ENCODE measurements at places on chromosomes 1 and 21.

DNA sequence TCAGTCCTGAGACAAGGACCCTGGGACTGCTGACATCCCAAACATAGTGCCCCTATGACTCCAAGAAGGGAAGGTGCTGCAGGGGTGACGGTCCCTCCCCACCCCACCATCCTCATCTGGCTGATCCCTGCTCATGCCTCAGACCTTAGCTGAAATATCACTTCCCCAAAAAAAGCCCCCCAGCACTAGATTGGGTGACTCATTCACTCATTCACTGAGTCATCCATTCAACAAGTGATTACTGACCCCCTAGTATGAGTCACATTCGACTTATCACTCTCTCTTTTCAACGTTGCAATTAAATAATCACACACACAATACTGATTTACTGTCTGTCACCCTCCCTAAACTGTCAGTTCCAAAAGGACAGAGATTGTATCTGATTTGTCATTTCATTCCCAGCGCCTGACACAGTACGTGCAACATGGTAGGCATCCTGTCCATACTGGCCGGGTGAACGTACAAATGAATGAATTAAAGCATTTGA is 48.6 kb downstream of the HIVEP3 start:
- DNase-seq = no peak

GRCh38 chr21:40936771-40937261 is 89.9 kb upstream of the DSCAM start:
- DNase-seq = no peak

DNA sequence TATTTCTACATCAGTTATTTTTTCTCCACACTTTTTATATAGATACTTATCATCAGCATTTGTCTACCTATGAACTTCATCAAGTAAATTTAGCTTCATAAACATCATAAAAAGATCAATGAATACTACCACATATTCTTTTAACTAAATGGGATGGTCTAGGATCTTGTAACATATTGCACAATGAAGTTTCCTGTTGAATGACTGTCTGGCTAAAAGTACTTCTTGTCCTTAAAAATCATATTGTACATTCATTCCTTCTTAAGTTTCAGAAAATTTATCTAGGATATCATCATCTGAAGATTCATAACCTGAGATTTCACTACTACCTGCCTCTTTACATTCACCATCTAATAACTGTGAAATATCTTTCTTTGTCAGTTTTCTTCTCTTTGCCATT is 69.0 kb downstream of the MAGI3 start:
- no peak for DNase-seq

DNA sequence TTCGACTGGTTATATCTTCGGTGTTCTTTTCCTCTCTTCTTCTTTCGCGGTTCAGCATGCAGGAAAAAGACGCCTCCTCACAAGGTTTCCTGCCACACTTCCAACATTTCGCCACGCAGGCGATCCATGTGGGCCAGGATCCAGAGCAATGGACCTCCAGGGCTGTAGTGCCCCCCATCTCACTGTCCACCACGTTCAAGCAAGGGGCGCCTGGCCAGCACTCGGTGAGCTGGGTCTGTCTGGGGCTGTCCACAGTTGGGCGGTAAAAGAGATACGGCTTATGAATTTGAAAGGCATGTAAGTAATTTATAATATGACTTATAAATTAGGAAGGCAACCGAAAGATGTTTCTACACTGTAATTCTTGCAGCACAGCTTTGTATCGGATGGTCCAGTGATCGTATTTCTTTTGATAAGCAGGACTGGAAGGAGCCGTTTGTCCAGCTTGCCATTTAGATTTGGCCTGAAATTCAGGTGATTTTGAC is 334 bp downstream of the CTH start:
- no peak for DNase-seq

GRCh38 chr1:4433075-4433474 is 221.3 kb upstream of the AJAP1 start:
- DNase-seq = no peak

DNA sequence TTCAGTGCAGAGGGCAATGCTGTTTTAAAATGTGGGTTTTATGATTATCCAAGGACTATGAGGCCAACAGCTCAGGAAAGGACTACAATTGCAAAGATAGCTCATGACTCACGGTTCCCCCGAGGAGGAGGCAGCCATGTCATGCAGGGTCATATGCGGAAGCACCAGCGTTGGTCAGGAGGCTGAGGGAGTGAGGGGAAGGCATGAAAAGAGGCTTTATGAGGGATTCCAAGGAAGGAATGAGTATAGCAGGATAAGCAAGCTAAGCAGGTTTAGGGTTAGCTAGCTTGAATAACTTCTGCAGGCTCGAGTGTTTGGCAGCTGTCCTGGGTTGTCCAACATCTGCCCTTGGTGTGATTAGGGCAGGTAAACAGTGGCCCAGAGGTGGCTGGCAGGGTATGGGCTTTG is 495.1 kb downstream of the SETD4 start:
- no peak for DNase-seq

DNA sequence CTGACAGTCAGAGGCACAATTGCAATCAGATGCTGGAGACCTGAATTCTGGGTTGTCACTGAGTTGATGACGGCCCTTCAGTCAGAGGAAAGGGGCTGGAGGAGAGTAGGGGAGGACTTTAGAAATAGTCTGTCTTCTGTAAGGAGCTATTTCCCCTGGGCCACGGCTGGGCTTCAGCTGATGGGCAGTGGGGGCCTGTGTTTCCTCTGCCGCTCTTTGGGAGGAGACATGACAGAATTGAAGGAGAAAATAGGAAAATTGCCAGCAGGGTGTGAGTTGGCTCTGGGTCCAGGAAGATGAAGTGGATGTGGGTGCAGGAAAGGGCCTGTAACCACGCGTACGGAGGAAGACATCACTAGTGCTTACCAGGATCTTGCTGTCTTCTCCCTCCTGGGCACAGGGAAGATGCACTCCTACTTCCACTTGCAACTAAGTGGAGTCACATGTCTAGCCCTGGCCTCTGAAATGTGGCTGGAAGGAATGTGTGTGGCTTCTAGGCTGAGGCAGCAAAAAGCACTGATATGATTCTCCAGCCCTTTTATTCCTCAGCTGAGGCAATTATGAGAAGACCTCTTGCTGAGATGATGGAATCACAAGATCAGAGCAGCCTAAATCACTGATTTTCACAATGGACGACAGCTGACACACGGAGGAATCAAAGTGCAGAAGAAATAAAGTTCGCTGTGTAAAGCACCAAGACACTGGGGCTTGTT is 250.0 kb downstream of the GRIK3 start:
- no peak for DNase-seq

- DNase-seq = no peak
Measured at GRCh38 chr1:205811660-205812059, 1.3 kb downstream of the SLC41A1 start.

DNA sequence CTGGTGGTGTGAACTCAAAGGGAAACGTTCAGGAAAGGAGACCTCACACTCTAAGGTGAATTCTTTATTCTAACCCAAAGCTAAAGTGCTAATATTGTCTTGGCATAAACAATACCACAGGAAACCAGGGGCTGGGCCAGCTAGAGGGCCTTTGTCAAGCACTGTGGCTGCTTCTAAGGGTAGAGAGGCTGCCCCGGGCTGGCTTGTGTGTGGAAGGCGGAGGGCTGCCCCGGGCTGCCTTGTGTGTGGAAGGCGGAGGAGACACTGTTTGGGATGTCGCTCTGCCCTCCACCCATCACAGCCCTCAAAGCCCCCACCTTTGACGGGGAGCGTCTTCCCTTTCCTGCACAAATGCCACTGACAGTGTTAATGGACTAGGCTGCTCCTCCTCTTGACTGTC is 216.8 kb downstream of the TOMM20 start:
- DNase-seq = no peak

GRCh38 chr1:110457206-110457605 is 6.3 kb downstream of the PROK1 start:
- DNase-seq = no peak

DNA sequence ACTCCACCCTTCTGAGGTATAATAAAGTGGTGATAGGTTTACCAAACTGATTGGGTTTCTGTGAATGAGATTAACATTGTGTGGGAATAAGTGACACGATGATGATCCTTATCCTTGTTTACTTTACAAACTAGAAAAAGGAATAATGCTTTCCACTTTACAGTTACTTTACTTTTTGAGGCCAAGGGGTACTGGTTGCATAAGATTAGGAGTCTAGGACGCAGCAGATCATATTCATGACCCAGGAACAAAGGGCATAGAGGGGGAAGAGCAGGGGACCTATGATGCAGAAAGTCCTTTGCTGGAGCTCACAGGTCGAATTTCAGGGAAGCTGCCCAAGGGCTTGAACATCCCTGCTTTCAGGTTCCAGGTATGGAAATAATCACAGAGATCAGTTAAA is 20.4 kb downstream of the FGGY start:
- no peak for DNase-seq

GRCh38 chr1:230790026-230790425 is 42.8 kb downstream of the CAPN9 start:
- DNase-seq = no peak

DNA sequence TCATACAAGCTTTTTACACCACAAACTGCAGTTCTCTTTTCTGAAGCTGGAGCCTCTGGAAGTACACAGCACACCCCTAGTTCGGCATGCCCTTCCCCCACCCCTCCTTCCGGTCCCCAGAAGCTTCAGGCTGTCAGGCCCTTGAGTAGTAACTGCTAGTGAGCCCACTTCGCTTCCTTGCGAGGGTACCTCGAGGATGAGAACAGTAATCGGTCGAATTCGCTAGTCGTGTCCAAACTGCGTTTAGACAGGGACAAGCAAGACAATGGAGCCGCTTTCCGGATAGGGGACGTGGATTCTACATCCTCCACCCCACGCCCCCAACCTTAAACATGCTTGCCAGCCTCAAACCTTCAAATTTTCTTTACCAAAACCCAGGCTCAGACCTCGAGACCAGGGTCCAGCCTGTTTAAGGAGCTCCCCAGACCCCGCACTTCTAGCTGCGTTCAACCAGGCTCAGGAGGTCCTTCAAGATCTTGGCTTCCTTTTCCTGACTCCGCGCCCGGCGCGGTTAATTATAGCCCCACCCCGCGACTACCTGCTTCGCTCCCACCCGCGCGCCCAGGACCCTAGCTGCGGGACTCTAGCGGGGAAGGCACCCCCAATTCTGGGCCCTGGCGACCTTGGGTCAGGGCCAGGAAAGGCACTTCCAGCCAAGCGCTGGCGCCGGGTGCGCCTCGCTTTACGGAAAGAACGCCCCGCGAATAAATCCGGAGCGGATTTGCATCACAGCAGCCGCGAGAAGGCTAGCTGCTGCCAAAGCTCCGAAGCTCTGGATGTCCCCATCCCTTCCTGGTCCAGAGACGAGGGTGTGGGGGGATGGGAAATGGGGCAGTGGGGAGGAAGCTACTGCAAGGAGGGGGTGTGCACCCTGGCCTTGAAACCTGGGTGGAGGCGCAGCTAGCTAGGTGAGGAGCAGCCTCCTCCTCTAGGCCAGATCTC is 8.1 kb upstream of the TSPAN1 start:
- no peak for DNase-seq

DNA sequence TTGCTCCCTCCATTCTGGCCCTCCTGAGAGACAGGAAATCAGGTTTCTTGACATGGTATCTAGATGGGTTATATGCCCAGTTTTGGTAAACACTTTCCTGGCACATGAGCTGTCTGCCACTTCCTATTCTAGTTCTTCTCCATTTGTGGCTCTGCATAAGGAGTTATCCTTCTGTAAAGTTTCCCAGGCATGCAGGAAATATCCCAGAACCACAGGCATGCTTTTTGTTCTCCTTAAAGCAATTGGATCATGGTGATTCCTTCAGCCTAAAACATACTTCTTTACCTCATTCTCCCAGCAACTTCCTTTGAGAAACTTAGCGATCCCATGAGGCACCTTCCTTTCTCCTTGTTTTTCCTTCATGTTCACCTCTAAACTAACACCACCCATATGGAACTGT is 199.8 kb downstream of the CRB1 start:
- DNase-seq = no peak

DNA sequence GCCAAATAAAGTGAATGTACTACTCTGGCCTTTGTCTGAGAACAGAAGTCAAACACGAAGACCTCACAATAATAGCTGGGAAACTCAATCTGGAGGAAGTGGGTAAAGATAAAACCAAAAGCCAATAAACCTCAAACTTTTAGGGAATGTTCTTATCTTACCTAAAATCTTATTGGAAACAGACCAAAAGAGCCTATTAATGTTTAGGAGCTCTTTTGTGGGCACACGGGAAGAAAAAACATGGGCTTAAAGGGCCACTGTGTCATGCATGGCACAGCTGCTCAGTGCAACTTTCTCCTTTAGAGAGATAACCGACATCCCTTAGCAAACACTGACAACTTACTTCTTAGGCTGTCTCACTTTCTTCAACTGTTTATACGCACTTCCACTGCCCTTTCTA is 16.1 kb downstream of the EIF2B3 start:
- DNase-seq = no peak

- no peak for DNase-seq
Measured at GRCh38 chr1:100077531-100077930, 55.2 kb downstream of the SASS6 start.

- no peak for DNase-seq
Measured at GRCh38 chr21:45438391-45439145, 33.6 kb downstream of the COL18A1 start.

DNA sequence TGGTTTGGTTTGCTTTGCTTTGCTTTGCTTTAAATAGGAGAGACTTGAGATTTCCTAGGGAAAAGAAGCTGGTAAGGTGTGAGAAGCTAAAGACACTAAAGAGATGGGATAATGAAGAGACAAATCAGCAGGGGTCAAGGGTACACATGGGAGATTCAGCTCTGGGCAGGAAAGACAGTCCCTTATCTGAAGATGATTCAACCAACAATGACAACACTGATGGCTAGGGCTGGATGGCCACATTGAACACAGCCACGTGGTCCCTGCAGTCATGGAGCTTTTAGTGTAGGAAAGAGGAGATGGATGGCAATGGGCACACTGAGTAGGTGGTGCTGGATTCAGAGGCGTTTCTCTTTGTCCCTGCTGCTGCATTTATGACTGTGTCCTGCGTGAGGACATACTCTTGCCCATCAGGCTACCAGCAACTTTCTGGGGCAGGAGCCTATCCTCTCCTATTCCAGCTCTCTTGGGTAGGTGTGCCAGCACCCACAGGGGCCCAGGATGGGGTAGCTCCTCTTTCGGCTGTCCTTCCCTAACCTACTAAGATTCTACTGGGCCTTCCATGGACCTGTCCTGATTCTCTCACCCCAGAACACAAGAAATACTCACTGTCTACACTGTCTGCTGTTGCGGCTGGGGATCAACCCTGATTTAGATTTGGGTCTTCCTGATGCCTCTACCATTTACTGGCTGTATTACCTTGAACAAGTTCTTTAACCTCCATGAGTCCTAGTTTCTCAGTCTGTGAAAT is 1.4 kb upstream of the SHISA4 start:
- DNase-seq = no peak

DNA sequence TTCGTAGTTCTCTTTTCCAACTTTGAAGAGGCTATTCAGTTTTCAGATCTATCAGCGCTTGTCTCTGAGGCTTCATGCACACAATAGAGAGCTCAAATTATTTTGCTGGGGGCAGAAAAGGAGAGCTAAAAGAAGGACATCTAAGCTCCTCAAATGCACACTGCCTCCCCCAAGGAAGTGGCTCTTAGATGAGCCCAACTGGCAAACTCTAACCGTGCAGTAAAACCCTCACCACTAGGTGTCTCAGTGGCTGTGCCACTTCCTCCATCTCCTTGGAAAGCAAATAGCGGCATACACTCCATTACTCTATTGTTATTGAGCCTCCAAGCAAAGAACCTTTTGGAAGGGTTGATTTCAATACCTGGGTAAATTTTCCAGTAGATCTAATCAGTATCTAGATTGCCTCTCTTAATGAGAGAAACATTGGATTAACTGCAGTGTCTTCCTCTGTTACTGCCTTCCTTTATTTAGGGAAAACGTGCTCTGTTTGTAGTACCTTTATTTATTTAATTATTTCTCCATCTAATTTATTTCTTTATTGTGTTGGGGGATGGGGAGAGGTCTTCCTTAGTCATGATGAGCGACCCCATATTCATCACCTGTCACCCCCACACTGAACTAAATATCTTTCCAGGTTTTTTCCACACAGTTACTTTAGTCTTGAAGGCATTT is 9.2 kb upstream of the SFPQ start:
- peak; percentile 21 for DNase-seq

Measured in stimulated activated CD8-positive, alpha-beta memory T cell treated with anti-CD3 and anti-CD28 coated beads, Interleukin-7, amount 100 ng/mL, for 24 hours (primary cell).